ENCODE measurements at places on chromosomes 1 and 21. TPM values are rescaled to one million over a fixed set of nuclear protein-coding genes. Genes with fewer than 3 reads are reported as not detected.

NBPF4 gene
- total RNA-seq, result not detected

TMEM54 gene
- 13.6 TPM for total RNA-seq

ATP1A2 gene
- total RNA-seq, result not detected

KCNE1 gene
- 0.81 TPM for total RNA-seq

AADACL4 gene
- total RNA-seq, result not detected

SPRR4 gene
- not detected for total RNA-seq

MARCKSL1 gene
- total RNA-seq, result 4.5 TPM

GGPS1 gene
- total RNA-seq, result 21.9 TPM

SH3BGR gene
- total RNA-seq, result 0.97 TPM

ABCA4 gene
- 2.4 TPM for total RNA-seq

SH2D5 gene
- 2.1 TPM for total RNA-seq

CFHR3 gene
- not detected for total RNA-seq

CLCA1 gene
- not detected for total RNA-seq

OR2AK2 gene
- not detected for total RNA-seq

ICOSLG gene
- under 0.01 TPM for total RNA-seq

ZCCHC17 gene
- 20.9 TPM for total RNA-seq

CELA3B gene
- total RNA-seq, result not detected

FAM72C gene
- total RNA-seq, result 0.24 TPM

FAM3B gene
- not detected for total RNA-seq

TRAPPC3 gene
- 72.9 TPM for total RNA-seq

HAO2 gene
- total RNA-seq, result under 0.01 TPM

PGBD5 gene
- 0.16 TPM for total RNA-seq

HES4 gene
- total RNA-seq, result 0.49 TPM

NHLH2 gene
- not detected for total RNA-seq

SPATA1 gene
- 2.3 TPM for total RNA-seq

VHLL gene
- total RNA-seq, result not detected

MCOLN2 gene
- not detected for total RNA-seq

GPA33 gene
- total RNA-seq, result not detected

CDK18 gene
- 2.6 TPM for total RNA-seq

NBPF14 gene
- 60.0 TPM for total RNA-seq

IL19 gene
- not detected for total RNA-seq

RNU1-1 gene
- total RNA-seq, result under 0.01 TPM

ERICH3 gene
- not detected for total RNA-seq

MIXL1 gene
- total RNA-seq, result not detected

ATAD3C gene
- under 0.01 TPM for total RNA-seq

OR2M3 gene
- under 0.01 TPM for total RNA-seq

YOD1 gene
- total RNA-seq, result 11.2 TPM

CITED4 gene
- total RNA-seq, result 1.7 TPM

F13B gene
- total RNA-seq, result not detected
